ENCODE measurements at places on chromosomes 2 and 18. TPM values are rescaled to one million over a fixed set of nuclear protein-coding genes. Genes with fewer than 3 reads are reported as not detected.
A peak's percentile ranks its signal among the peaks of the same experiment; 100 is the strongest.

DNA sequence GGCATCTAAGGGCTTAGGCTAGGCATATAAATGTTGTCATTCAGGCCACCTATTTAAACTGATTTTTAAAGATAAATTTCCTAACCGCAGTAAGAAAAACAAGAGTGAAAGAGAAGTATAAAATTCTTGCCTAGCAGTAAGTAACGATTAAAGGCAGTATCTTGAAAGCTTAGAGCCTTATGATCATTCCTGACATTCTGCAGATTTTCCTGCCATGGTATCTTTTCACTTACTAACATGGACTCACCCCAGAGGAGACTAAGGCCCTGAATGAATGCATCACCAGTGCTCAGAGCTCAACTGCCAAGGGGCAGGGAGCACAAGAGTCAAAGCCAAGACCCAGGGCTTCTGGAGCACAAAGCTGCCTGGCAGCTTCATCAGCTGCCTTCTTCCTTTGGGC, 133.1 kb downstream of the GCA start:
- H3K4me1 ChIP-seq, result no peaks in the 10 kb centered on the region
- no peak for DNase-seq
- H3K36me3 ChIP-seq, result no peaks in the 10 kb centered on the region
- H3K27me3 ChIP-seq, result no peaks in the 10 kb centered on the region

DNA sequence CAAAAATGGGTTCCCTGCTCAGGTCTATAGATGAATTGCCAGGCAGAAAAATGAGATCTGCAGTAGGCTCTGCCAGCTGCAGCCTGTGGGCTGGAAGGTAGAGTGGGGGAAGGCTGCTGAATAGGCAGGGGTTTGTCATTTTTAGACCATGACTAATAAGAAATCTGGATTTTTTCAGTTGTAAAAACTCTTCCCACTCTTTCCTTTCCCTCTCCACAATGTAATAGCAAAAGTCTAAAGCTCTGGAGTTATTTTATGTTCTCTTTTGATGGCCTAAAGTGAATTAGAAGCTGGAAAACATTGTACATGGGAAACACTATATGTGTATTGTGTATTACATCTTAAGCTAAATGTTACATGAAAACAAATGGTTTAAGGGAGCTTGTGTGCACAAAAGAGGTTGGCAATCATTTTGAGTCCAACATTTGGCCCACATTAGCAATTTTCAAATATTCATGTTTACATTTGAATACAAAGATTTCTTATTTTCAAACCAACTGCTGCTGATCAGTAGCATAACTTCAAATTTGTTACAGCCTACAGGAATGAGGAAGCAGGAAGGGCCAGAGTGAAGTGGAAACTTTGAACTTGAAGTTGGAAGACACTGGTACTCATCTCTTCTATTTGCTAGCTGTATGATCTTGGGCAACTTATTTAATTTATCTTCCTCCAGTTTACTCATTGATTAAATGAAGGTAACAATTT, 407.1 kb downstream of the SLC4A3 start:
- no peak overlapping the region for H3K27ac ChIP-seq
- no peaks in the 10 kb centered on the region for H3K4me1 ChIP-seq
- H3K27me3 ChIP-seq, result no peaks in the 10 kb centered on the region
- H3K36me3 ChIP-seq, result no peaks in the 10 kb centered on the region
- no peak for DNase-seq
- H3K4me3 ChIP-seq, result no peak overlapping the region

- no peak overlapping the region for H3K4me3 ChIP-seq
- no peak overlapping the region for H3K27ac ChIP-seq
- H3K4me1 ChIP-seq, result peaks cover 9% of the 10 kb centered on the region
- DNase-seq, result no peak
- no peaks in the 10 kb centered on the region for H3K36me3 ChIP-seq
Observed at GRCh38 chr18:76673281-76674185, 148.8 kb upstream of the ZNF236 start.

Gene LAMA3
- 2.9 TPM for total RNA-seq

DNA sequence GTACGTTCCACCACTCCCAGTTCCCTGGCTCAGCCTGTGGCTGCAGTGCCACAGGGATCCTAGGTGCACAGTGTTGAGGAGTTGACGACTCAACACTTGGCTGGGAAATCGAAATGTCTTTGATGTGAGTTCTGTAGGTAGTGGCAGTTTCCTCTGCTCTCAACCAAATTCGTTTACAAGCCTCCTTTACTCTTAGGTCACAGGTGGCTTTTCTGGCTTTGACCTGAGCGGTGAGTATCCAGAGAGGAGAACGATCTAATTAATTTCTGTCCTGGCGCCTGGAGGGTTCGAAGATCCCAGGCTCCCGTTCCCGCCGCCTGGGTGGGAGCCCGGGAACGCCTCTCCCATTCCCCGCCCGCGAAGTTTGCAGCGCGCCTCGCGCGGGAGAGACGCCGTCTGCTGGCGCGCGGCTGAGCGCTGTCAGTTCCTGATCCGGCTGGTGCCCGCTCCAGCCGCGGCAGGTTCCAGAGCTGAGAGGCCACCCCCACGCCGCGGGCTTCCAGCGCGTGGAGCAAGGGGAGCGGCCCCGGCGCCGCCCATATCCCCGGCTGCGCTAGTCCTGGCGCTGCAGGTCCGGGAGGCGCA, at the start of gene LAMA3:
Gene LAMA3, plus strand, starts transcription at position 423 of the 585 bp plus-strand sequence. CDS start 231 bp downstream, outside the sequence.
- H3K4me1 ChIP-seq, result peaks cover 9% of the 10 kb centered on the region
- peak; percentile 68 for DNase-seq
- peaks cover 7% of the 10 kb centered on the region for H3K27me3 ChIP-seq
- H3K27ac ChIP-seq, result peak within 1 kb of the TSS; percentile 15

DNA sequence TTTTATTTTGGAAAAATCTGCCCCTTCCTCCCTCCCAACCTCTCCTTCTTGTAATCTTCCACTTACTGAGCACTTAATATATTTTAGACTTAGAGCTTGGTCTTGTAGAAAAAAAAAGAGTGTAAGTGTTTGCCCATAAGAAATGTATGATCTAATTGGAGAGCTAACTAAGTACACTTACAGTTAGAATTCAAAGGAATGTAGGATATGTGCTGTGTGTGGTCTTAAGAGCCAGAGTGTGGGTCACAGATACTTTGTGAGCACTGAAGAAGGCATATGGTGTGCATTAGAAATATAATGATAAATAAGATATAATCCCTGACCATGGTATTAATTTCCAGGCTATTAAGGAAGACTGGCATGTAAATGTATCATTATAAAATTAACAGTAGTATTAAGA, 91.8 kb upstream of the ZNF521 start:
- H3K36me3 ChIP-seq, result no peaks in the 10 kb centered on the region
- no peak overlapping the region for H3K4me3 ChIP-seq
- no peaks in the 10 kb centered on the region for H3K27me3 ChIP-seq
- H3K27ac ChIP-seq, result no peak overlapping the region

DNA sequence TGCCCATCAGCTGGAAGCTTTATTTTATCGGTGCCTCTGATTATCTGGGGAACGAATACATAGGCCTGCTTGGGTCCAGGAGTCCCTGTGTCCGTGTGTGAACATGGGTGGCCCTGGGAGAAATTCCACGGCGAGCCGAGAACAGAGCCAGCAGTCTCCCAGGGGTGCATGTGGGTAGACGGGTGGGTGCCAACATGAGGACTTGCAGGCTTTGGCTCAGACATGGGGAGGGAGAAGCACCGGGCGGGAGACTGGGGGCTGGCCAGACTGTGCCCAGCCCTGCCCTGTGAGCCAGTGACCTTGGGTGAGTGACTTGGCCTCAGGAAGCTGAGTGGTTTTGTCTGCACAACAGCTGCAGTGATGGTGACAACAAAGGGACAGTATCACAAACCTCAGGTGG, 44.2 kb upstream of the SALL3 start:
- no peak overlapping the region for H3K27ac ChIP-seq
- no peaks in the 10 kb centered on the region for H3K4me1 ChIP-seq
- H3K36me3 ChIP-seq, result no peaks in the 10 kb centered on the region

Data from heart left ventricle (tissue), 16 donors.